ENCODE measurements at places on chromosomes 11 and 22.

GRCh38 chr11:91688672-91689071, 535.9 kb upstream of the FAT3 start:
- no peak for DNase-seq

GRCh38 chr11:23573429-23573828, 713.2 kb upstream of the CCDC179 start:
- DNase-seq, result peak; percentile 22

- DNase-seq, result no peak
Observed at GRCh38 chr11:117851106-117851505, 25.4 kb downstream of the FXYD6 start.

DNA sequence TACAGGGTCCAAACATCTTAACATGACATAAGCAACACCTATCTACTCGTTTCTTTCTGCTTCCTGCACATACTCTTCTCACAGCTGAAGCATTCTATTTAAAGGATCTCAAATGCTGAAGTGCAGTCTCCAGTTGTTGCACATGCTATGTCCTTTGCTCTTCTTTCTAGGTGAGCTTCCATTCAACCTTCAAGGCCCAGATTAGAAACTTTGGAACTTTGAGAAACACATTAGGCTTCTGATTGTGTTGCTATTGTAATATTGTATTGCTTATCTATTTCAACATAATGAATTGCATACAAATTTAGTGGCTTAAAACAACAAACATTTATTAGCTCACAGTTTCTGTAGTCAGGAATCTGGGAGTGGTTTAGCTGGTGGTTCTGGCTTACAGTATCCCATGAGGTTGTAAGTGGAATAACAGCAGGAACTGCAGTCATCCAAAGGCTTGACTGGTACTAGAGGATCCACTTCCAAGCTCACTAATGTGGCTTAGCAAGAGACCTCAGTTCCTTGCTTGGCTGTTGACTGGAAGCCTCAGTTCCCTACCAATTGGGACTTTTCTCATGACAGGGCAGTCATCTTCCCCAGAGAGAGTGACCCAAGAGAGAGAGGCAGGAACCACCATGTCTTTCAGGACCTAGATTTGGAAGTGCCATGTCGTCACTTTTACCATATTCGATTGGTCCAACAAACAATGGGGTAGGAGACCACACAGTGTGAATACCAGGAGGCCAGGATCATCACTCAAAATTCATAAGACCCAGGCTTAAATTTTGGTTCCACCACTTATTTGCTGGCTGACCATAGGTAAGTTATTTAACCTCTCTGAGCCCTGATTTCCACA, 27.2 kb upstream of the RASSF10 start:
- no peak for DNase-seq

GRCh38 chr22:30301995-30302809, 12.9 kb upstream of the CASTOR1 start:
- peak; percentile 92 for DNase-seq

DNA sequence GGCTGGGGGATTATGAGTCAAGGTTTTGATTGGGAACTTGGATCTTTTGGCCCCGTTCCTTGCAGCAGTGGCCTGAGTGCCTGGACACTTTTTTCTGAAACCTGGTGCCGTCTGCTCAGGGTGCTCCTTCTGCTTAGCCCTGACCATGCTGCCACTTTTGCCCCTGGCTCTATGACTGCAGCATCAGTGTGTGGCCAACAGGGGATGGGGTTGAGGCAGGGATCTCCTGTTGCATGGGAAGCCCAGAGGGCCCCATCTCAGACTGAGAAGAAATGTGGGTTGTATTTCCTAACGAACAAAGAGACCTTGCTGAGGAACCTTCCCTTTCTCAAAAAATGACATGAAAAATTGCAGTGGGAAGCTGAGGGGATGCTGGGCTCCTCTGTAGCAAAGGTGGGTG, 18.7 kb downstream of the POU2F3 start:
- no peak for DNase-seq

DNA sequence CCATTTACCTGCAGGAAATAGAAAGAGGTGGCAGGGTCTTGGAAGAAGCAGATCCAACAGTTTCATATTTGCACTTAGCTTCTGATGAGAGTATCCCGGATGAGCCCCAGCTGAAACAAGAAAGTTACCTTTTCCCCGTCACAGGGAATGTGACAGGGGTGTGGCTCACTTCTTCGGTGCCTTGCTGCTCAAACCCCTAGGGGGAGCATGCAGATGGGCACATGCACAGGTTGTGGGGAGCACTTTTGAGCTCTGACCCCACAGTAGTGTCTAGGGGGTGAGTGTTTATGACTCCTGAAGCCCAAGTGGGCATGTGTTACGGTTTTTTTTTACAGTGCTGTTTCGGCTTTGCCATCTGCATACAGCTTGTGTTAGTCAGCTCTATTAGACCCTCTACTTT, 1221.0 kb downstream of the JRKL start:
- no peak for DNase-seq

GRCh38 chr22:38419858-38420160, 35.2 kb downstream of the KCNJ4 start:
- DNase-seq, result no peak

DNA sequence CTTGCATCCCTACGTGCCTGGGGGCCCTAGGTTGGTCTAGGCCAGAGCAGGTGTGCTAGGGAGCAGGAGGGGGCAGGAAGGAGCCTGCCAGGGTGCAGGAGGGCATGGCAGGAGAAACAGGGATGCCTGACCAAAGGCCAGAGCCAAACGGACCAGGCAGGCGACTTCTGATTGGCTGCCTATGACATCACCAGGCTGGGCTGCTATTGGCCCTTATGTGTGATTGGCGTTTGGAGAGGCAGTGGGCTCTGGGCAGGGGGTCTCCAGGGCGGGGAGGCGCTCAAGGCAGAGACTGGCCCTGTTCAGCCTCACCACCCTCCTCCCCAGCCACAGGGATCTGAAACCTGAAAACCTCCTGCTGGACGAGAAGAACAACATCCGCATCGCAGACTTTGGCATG, 44.4 kb downstream of the MOB2 start:
- no peak for DNase-seq

DNA sequence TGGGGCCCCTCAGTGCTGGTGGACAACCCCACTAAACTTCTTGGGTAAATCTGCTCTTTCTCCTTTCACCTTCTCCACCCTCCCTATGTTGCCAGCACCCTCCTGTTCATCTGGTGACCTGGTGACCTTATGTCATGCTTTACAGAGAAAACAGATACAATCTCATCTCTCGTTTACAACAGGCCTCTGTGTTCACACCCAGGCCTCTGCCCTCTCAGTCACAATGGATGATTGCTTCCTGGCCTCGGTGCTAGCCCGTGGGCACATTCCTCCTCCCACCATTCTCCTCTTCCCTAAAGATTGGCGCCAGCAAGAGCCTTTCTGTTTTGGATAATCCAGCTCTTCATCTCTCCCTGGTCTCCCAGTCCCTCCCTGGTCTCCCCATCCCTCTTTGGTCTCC, 12.3 kb upstream of the PNPLA3 start:
- no peak for DNase-seq

DNA sequence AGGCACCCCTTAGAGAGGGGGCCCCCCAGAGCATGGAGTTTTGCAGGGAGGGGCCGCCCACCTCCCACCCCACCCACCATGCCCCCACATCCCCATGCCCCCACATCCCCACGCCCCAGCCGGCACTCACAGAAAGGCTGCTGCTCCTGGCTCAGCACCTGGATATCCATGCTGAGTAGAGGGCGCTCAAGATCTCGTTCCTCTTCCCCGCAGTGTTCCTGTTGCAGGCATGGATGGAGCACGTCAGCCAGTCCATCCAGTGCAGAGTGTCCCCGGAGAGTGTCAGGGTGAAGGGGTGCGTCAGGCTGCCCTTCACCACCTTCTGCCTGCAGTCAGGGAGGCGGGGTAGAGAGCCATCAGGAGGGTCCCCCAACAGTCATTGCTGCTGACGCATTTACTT, 156.2 kb downstream of the CRYBB2 start:
- DNase-seq, result no peak

GRCh38 chr11:86758171-86758570, 42.2 kb upstream of the PRSS23 start:
- no peak for DNase-seq

GRCh38 chr22:17893900-17894535, 119.7 kb upstream of the BID start:
- DNase-seq, result peak; percentile 55

GRCh38 chr11:34926101-34926830, 9.8 kb downstream of the PDHX start:
- peak; percentile 79 for DNase-seq

DNA sequence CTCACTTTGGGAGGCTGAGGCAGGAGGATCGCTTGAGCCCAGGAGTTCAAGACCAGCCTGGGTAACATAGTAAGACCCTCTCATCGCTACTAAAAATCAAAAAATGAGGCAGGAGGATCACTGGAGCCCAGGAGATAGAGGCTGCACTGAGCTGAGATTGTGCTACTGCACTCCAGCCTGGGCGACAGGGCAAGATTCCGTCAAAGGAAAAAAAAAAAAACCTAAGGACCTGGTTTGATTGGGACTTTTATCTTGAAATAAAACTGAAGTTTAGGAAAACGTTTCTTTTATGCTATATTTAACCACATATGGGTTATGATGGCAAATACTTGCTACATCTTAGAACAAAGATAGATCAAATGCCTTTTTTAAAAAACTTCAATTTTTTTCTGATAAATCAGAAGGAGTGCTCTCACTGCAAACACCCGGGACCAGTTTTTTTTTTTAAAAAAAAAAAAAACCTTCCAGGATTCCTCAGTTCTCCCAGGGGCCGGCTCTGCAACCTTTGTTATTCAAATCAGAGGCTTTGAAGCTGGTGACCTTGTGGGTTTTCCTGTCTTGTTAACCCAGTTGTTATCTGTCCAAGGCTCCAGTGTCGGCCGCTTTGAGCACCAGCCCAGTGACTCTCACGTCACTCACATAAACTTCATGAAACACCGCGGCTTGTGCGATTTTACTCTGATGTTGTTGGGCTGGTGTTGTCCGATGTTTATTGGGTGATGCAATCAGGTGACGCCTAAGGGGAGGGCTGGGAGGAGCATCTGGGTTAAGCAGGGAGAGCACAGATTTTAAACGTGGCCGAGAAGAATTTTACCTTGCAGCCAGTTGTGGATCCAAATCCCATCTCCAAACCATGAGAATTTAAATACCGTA, 24.7 kb upstream of the SLC22A12 start:
- peak; percentile 47 for DNase-seq

- no peak for DNase-seq
Observed at GRCh38 chr11:117408356-117408755, 80.7 kb downstream of the CEP164 start.

GRCh38 chr22:32528984-32529982, 54.7 kb downstream of the FBXO7 start:
- peak; percentile 95 for DNase-seq

GRCh38 chr11:112589155-112589554, 328.5 kb upstream of the PLET1 start:
- DNase-seq, result no peak

- DNase-seq, result no peak
Observed at GRCh38 chr11:120141768-120142423, 4.0 kb upstream of the TRIM29 start.

- DNase-seq, result no peak
Observed at GRCh38 chr11:126197277-126197939, 14.0 kb downstream of the RPUSD4 start.

- no peak for DNase-seq
Observed at GRCh38 chr11:73114835-73115220, 27.3 kb downstream of the FCHSD2 start.
